ENCODE measurements at places on chromosomes 12 and 14. TPM values are rescaled to one million over a fixed set of nuclear protein-coding genes. Genes with fewer than 3 reads are reported as not detected.

GRCh38 chr14:96062010-96062409 lies 22.8 kb downstream of the C14orf132 start:
- H3K4me1 ChIP-seq: no peaks in the 10 kb centered on the region
- no peaks in the 10 kb centered on the region for H3K36me3 ChIP-seq
- H3K27ac ChIP-seq: no peak overlapping the region
- no peak for DNase-seq

GRCh38 chr14:104237651-104238423 lies 99.5 kb downstream of the KIF26A start:
- H3K36me3 ChIP-seq: no peaks in the 10 kb centered on the region
- no peak overlapping the region for H3K27ac ChIP-seq
- H3K4me3 ChIP-seq: no peak overlapping the region
- H3K27me3 ChIP-seq: peaks cover 5% of the 10 kb centered on the region
- no peaks in the 10 kb centered on the region for H3K4me1 ChIP-seq

DNA sequence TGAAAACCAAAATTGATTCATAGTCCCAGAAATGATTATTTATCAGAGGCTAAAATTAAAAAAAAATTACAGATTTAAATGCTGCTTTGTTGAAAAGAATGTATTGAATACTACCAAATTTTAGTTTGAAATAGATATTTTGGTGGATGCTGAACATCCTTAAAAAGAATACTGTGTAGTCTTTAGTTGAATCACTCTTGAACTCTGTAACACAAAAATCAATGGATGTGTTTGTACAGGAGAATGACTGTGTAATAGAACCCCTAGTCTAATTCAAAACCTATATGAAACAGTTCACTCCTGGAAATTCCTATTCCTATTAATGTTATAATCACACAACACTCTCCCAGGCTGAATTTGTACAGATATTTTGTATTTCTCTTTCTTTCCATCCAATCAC lies 1.5 kb upstream of the TSPAN8 start:
- H3K27me3 ChIP-seq: no peaks in the 10 kb centered on the region
- no peak overlapping the region for H3K4me3 ChIP-seq
- no peaks in the 10 kb centered on the region for H3K36me3 ChIP-seq
- H3K4me1 ChIP-seq: no peaks in the 10 kb centered on the region

- no peak overlapping the region for H3K4me3 ChIP-seq
- peaks cover 7% of the 10 kb centered on the region for H3K27me3 ChIP-seq
- no peak overlapping the region for H3K27ac ChIP-seq
- no peak for DNase-seq
- no peaks in the 10 kb centered on the region for H3K4me1 ChIP-seq
- H3K36me3 ChIP-seq: no peaks in the 10 kb centered on the region
Measured at GRCh38 chr12:69046920-69047319, 113.9 kb upstream of the CPM start.

DNA sequence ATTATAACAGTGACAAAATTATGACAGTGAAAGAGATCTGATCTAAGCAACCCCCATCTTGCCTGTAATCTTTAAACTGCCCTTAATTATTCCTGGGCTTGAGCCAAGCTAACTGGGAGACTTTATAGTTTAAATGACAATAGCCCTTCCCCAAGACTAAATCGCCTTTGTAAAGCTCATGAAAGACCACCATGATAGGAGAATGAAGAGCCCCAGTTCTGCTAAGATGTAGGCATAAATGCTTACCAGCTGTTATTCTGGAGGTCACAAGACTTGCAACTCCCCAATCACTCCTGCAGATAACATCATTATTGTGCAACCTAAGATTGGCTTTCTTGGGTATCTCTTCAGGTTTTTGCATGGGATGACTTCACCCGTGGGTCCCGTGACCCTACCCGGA lies 599.7 kb downstream of the KCNH5 start:
- H3K27ac ChIP-seq: no peak overlapping the region
- H3K27me3 ChIP-seq: no peaks in the 10 kb centered on the region
- DNase-seq: no peak

HNRNPC gene
- 658 TPM for total RNA-seq

GRCh38 chr12:123063535-123063934 lies 83.1 kb downstream of the ARL6IP4 start:
- H3K27ac ChIP-seq: peak overlapping the region; percentile 28
- no peak overlapping the region for H3K4me3 ChIP-seq
- H3K36me3 ChIP-seq: no peaks in the 10 kb centered on the region
- H3K4me1 ChIP-seq: peaks cover 40% of the 10 kb centered on the region
- no peak for DNase-seq

KLRK1 gene
- total RNA-seq: 319 TPM

- no peaks in the 10 kb centered on the region for H3K4me1 ChIP-seq
- no peak for DNase-seq
- H3K36me3 ChIP-seq: no peaks in the 10 kb centered on the region
- H3K4me3 ChIP-seq: no peak overlapping the region
Measured at GRCh38 chr14:36626151-36626550, 35.5 kb upstream of the PAX9 start.

DNA sequence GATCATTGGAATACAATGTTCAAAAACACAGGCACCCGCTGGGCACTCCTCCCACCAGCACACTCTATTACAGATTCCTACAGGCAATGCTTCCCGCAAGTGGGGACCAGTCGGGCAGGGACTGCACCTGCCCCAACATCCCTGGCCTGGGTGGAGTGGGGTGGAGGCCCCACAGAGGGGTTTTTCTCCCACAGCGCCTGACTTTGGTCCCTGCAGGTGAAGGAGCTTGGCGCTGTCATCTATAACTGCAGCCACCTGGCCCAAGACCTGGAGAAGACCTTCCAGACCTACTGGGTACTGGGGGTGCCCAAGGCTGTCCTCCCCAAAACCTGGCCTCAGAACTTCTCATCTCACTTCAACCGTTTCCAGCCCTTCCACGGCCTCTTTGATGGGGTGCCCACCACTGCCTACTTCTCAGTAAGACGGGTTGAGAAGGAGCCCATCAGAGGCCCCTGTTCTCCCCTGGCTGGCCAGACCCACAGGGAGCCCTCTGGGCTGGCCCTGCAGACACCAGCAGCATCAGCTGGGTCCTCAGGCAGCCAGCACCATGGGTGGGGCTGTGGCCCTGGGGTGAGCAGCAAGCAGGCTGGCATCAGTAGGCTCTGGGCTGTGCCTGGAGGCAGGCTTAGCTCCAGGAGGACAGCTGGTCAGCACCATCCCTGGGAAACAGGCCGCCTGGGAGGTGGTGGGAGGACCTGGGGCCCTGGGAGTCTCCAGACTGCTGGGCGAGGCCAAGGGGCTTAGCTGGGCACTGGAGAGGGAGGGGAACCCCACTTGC lies 6.0 kb downstream of the PLD4 start:
- no peak overlapping the region for H3K4me3 ChIP-seq
- peak; percentile 35 for DNase-seq
- H3K27me3 ChIP-seq: peaks cover 18% of the 10 kb centered on the region
- H3K36me3 ChIP-seq: no peaks in the 10 kb centered on the region

- no peak for DNase-seq
- H3K4me1 ChIP-seq: peaks cover 8% of the 10 kb centered on the region
- no peak overlapping the region for H3K27ac ChIP-seq
- peaks cover 2% of the 10 kb centered on the region for H3K27me3 ChIP-seq
Measured at GRCh38 chr12:52821826-52822660, 8.1 kb upstream of the KRT4 start.

RPS6KA5 gene
- 48.1 TPM for total RNA-seq

FGF23 gene
- total RNA-seq: not detected

GRCh38 chr12:4046495-4046840 lies 173.3 kb upstream of the PARP11 start:
- no peak overlapping the region for H3K27ac ChIP-seq
- H3K4me1 ChIP-seq: peaks cover 3% of the 10 kb centered on the region
- H3K4me3 ChIP-seq: no peak overlapping the region
- DNase-seq: no peak
- H3K27me3 ChIP-seq: peaks cover 8% of the 10 kb centered on the region

TAS2R46 gene
- total RNA-seq: 1.4 TPM

RD3L gene
- total RNA-seq: not detected

DNA sequence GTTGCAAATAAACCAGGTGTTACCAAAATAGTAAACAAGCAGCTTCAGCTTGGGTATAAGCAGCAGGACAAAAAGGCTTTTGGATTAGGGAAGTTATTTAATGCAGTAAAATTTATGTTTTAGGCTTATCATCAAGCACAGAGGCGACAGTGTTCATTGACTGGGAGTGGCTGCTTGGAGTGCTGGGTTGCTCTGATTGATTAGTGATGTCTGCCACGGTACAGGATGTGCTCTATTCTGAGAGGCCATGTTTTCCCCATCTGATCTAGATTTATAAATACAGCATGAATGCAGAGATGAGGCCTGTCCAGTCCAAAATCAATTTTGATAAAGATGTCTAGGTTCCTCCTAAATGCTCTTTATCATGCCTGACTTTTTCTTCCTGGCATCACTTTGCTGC lies 83.5 kb downstream of the MAP1LC3B2 start:
- DNase-seq: no peak
- H3K4me3 ChIP-seq: no peak overlapping the region
- H3K36me3 ChIP-seq: peaks cover 2% of the 10 kb centered on the region
- peaks cover under 1% of the 10 kb centered on the region for H3K4me1 ChIP-seq
- H3K27ac ChIP-seq: no peak overlapping the region

DNA sequence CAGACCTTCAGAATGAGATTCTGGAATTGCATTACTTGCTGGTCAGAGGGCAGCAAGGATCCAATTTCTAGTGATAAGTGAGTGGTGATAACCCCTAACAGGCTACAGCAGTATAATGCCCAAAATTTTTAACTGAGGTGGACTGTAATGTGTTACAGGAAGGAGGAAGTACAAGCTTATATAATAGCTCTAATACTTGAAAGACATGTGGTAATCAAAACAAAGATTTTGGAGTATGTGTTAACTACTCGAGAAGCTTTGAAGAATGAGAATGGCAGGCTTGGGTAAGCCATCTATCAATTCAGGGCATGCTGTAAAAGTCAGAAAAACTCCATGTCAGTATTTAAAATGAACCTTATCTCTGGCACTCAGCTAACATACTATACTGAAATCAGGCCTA lies 70.5 kb downstream of the ANKS1B start:
- no peaks in the 10 kb centered on the region for H3K4me1 ChIP-seq
- H3K27me3 ChIP-seq: no peaks in the 10 kb centered on the region
- no peak overlapping the region for H3K27ac ChIP-seq
- DNase-seq: no peak

DNA sequence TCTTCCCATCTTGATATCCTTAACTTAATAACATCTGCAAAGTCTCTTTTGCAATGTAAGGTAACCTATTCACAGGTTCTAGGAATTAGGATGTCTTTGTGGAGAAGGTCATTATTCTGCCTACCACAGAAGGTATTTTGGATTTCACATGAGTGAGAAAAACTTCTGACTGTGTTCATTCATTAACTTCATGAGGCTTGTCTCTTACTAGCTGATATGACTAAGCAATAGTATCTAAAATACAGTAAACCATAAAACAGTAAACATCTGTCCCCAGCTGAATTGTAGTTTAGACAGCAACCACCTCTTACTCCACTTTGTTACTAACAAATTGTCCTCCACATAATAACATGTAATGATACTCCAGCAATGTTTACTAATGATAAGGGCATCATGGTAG lies 198.1 kb downstream of the SEC23A start:
- H3K27ac ChIP-seq: no peak overlapping the region
- no peaks in the 10 kb centered on the region for H3K4me1 ChIP-seq
- H3K4me3 ChIP-seq: no peak overlapping the region
- no peaks in the 10 kb centered on the region for H3K36me3 ChIP-seq
- H3K27me3 ChIP-seq: peaks cover 7% of the 10 kb centered on the region

WNT5B gene
- not detected for total RNA-seq

Measured in activated naive CD8-positive, alpha-beta T cell treated with anti-CD3 and anti-CD28 coated beads, Interleukin-2, amount 10 ng/mL, durations not matched to agents 7 days and 5 days (primary cell).